ENCODE measurements at places on chromosomes 5 and 9. TPM values are rescaled to one million over a fixed set of nuclear protein-coding genes. Genes with fewer than 3 reads are reported as not detected.

DNA sequence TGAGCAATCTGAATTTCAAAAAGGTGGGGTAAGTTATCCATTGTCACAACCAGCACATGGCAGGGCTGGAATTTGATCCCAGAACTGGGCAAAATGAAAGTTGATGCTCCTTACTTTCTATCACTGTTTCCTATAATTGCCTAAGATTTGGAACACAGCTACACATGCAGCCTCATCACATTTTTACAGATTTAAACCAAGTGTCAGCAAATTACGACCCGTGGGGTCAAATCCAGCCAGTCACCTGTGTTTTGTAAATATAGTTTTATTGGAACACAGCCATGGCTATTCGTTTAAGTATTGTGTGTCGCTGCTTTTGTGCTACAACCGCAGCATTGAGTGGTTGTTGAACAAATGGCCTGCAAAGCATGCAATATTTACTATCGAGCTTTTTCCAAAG lies 94.3 kb downstream of the SREK1 start:
- no peak for DNase-seq

TPD52L3 gene
- not detected for total RNA-seq

- no peak for DNase-seq
These were observed 69.0 kb upstream of the FAM169A start for GRCh38 chr5:74934949-74935751.

LEAP2 gene
- total RNA-seq, result 5.4 TPM

GRCh38 chr9:127825319-127826051 lies 22.8 kb downstream of the FPGS start:
- DNase-seq, result peak; percentile 58

TMEM215 gene
- total RNA-seq, result not detected

DNA sequence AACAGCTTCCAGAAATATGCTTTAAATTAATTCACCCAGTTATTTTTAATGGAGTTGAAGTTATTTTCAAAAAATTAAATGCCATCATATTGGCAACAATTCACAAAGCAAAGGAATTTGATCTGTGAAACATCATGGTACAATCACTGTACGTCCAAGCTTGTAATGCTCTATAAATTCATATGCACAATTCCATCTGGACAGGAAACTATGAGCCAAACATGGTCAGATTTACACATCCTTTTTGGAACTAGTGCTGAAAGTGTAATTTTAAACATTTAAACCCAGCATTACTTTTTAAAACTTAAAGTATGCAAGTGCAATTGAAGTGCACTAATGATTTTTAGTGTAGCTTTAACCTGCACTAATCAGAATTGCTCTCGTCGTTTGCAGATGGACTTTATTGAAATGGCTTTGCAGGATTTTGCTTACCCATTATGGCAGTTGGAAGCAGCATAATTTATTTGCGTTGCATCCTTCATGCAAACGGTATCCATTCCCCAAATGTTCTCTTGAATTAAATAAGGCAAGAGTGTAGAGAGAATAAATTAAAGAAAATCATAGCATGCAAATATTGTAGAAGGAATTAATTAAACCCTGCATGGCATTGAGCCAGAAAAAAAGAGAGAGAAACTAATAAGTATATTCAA lies 21.0 kb upstream of the OR13F1 start:
- no peak for DNase-seq

DNA sequence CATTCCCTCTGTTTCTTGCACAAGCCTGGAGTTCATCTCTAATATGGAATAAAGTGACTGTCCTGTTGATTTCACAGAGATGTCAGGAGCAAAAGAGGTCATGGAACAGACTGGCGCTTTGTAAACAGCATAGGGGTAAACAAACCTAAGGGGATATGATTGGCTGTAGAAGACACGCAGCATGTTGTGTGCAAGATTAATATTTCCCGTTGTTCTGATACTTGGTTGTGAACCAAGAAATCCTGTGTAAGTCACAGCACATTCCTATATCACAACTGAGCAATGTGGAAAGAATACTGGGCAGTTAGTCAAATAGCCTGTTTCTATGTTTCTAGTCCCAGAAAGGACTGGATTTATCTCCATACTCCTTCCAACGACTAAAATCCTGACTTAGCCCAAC lies 3.2 kb downstream of the ADAMTS12 start:
- no peak for DNase-seq

ZNF79 gene
- 9.4 TPM for total RNA-seq

DNA sequence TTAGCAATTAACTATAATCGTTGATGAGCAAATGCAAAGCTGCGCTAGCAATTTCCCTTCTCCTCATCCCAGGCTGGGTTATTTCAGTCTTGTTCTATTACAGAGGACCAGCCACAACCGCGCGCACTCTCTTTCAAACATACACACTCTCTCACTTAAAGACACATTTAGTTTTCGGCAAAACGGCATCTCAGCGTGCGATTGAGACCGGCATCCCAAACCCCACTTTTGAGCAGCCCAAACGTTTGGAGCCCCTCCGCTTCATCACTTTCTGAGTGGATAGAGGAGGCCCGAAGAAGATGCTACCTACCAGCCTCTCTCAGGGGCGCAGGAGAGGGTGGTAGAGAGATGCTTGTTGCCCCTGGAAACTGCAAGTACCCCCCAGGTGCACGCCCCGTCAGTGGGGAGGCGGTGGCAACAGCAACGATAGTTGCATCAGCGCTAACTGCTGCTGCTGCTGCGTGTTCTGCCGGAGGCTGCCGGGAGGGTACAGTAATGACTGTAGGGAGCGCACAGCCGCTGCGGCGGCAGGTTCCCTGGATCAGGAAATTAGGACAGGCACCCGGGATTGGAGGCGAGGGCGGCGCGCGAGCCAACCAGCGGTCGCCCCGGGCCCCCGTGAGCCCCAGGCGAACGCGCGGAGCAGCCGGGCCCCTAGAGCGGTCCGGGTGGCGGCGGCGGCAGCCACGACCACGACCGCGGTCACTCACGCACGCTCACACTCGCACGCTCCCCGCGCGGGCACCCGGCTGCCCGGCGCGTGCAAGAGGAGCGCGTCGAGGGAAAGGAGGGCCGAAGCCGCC lies 467 bp upstream of the VLDLR start:
- DNase-seq, result no peak

- no peak for DNase-seq
These were observed 49.6 kb upstream of the ADRB2 start for GRCh38 chr5:148776780-148777179.

CYLC2 gene
- total RNA-seq, result not detected

- DNase-seq, result peak; percentile 62
These were observed 554 bp downstream of the JAK2 start for GRCh38 chr9:4985386-4986266.

GRCh38 chr9:114383521-114384231 lies 4.1 kb downstream of the AKNA start:
- DNase-seq, result no peak

DNA sequence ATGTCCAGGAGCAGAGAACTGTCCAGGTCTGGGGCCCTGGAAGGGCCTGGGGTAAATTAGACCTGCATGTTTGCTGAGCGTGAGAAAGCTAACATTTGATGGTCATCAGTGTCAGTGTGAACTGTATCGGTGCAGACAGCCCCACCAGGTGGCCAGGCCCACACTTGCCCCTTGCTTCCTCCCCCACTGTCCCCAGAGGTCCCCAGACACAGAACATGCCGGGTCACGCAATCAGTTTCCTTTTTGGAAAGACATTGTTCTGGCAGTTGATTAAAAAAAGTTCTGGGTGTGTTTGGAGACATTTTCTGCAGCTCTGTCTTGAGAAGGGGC lies 1.5 kb downstream of the NKD2 start:
- no peak for DNase-seq

DNA sequence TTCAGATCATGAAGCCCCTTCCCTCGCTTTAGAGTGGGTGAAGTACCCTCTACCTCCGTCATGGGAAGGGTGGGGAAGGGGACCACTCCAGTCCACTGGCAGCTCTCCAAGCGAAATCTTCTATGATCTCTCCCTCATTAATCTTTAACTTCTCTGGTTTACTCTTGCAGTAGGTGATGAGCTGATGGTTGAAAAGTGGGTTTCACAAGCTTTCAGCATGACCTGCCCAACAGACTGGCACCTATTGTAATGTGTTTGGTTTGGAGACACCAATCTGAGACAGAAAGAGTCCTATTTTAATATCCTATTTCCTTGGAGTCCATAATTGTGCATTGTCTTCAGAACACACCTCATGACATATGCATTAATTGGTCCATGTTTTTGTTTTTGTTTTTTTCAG lies 70.8 kb upstream of the TGFBR1 start:
- DNase-seq, result no peak

BAAT gene
- not detected for total RNA-seq

DNA sequence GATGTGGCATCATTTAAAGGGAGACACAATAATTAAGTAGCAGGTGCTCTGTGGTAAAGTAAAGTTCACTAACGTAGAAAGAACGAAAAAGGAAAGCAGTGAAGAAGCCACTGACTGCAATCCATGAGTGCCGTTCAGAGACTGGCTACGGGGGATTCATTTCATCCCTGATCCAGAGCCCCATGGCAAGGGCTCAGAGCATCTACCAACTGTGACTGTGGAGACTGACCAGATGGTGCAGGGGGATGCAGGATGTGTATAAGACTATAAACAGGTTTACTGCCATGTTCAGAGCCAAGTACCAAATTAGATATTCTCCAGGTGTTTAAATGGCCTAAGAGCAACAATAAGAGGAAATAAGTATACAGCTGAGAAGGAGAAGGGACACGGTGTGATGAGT lies 47.7 kb downstream of the MARCHF11 start:
- no peak for DNase-seq

DNA sequence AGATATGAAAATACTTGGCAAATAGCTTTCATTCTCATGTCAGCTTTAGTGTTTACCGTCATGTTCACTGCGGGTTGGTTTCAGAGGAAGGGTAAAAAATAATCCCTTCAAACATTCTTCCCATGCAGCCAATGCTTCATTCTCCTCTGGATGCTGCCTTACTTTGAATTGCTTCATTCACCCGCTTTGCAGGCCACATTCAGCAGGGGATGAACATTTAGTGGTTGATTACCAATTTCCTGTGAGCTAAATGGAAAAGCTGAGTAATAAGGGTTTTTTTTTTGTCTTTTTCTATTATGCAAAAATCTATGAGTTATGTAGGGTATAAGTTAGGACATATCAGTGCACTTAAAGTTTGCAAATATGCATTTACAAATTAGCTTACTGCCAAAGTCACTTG lies 96.3 kb upstream of the MEF2C start:
- DNase-seq, result no peak

GRCh38 chr5:14143546-14143840 lies 351 bp downstream of the TRIO start:
- no peak for DNase-seq

FBXL7 gene
- total RNA-seq, result not detected

GOLGA1 gene
- 17.4 TPM for total RNA-seq

IFNA1 gene
- total RNA-seq, result not detected

GRCh38 chr5:76082772-76083554 lies at the start of gene SV2C:
Gene SV2C, plus strand, starts transcription at chr5:76083383. Its CDS starts 48,368 bp downstream, at chr5:76131751.
- no peak for DNase-seq

DNA sequence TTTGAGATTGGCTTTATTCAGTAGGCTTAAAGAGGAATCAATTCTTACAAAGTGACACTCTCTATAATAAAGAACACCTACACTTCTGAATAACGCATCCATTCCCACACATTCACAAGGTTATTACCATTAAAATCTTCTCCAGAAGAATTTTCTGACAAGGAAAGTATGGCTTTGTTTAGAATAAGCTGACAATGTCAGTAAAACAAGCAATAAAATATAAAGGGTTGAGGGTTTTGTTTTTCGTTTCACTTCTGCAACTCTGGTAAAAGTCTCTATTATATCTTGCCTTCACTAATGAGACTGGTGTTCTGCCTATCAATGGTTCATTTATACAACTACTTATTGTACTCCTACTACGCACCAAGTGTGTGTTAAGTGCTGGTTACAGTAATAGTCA lies 169.7 kb downstream of the NFIB start:
- no peak for DNase-seq

DNA sequence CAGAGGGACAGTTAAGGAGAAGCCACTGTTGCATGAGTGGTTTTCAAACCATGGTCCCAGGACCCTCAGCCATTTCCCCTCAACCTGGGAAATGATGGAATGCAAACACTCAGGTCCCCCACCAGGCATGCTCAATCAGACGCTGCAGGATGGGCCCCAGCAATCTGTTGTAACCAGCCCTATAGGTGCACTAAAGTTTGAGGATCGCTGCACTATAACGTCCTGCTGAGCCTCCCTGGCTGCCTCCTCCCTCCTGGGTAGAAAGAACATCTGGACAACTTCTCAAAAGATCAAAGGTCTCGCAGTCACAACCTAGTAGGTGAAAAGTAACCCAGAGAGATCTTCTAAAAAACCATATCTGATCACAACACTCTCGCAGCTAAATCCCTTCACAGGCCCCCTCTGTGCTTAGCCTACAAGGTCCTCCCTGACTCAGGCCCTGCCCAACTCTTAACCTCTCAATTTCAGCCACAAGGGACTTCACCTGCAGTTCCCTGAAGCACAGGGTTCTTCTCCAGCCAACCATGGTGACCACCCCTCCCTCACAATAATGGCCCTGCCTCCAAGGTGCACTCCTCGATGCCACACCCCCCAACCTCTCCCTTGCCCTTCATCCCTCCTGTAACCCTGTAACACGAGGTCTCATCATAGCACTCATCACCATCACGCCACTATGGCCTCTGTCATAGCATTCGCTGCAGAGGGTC lies 3.5 kb downstream of the SHB start:
- DNase-seq, result no peak

- DNase-seq, result no peak
These were observed at the start of gene PCDHA4 for GRCh38 chr5:140806834-140807775. Gene PCDHA4, plus strand, starts transcription at chr5:140807068.

DNA sequence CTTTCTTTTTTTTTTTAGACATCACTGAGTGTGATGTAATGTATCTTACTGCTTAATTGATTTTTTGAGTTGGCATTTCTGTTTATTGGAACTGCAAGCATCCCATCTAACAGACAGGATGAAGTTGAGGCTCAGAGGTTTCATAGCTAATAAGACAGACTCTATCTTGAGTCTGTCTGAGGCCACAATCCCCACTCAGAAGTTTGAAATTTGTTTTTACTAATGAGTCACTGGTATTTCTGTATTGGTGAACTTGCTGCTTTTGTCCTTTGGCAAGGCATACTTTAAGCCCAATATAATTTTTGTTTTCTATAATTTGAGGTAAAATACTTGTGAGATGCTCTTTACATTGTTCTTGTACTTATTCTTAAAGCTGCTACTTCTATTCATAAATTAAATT lies 491.2 kb downstream of the PSAT1 start:
- no peak for DNase-seq

DNA sequence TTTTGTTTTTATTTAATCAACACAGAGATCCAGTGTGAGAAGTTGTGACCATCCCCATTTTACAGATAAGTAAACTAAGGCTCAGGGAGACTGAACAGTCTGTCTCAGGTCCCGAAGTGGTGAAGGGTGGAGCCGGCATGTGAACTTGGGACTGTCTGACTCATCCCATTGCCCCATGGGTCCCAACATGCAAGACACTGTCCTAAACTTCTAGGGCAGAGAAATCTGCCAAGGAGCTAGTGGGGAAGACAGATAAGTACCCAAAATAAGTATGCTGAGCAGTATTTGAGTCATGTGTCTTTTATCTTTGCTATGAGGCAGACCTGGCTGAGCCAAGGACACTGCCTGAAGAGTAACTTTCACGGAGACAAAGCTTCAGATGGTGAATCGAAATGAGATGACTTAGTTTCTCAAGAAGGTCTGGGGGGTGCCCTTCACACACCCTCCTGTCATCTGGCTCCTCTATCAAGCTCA lies 64.3 kb upstream of the SLC25A51 start:
- no peak for DNase-seq

GRCh38 chr9:93340091-93340490 lies 111.4 kb upstream of the FAM120A start:
- DNase-seq, result no peak

CRHBP gene
- 41.6 TPM for total RNA-seq

- DNase-seq, result no peak
These were observed 198.3 kb downstream of the SREK1 start for GRCh38 chr5:66342341-66342880.

MARCOL gene
- total RNA-seq, result not detected

- no peak for DNase-seq
These were observed 55.1 kb upstream of the SLC1A1 start for GRCh38 chr9:4435197-4435596.
